ENCODE measurements at places on chromosomes 2 and 18.

- DNase-seq: no peak
Observed at GRCh38 chr18:69022426-69022825, 224.5 kb downstream of the CCDC102B start.

DNA sequence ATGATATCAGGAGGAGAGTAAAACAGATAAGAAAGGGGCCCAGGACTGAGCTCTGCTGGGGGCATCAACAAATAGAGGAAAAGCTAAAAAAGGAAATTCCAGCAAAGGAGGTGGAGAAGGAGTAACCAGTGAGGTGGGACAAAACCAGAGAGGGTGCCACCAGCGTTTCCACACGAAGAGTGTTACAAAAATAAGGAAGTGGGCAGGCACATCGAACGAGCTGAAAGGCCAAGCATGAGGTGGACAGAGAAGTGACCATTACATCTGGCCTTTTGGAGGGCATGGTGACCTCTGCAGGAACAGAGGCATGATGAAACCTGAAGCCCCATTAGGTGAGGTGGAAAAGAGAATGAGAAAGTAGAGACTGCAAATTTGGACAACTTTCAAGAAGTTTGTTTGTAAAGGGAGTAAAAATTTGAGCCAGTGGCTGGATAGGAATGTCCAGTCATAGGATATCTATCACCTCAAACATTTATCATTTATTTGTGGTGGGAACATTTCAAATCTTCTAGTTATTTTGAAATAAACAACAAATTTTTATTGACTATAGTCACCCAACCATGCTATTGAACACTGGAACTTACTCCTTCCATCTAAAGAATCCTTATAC is 18.4 kb upstream of the VIT start:
- no peak for DNase-seq

GRCh38 chr2:165573534-165574461 is 104.3 kb downstream of the CSRNP3 start:
- no peak for DNase-seq

DNA sequence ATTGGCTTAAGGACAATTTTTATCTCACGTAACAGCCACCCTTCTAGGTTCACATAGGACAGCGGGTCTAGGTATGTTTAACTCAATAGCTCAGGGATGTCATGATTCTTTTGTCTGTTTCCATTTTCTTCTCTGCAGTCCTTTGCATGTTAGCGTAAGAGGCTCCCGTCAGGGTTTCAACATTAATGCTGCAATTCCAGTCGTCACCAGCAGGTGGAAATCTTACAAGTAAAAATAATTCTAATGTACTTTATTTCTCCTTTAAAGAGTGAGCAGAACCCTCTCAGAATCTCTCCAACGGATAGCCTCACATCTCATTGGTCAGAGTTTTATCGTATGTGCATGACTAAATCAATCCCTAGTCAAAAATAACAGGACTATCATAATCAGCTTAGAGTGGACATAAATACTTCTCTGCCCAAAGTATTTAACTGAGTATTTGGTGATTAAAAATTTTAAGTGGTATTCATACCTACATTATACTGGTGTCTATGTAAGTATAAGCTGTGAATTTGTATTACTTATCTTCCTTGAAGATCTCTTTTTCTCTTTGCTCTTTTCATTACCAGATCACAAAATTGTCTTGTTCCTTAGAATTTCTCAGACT is 487.2 kb upstream of the GCFC2 start:
- peak; percentile 5 for DNase-seq

GRCh38 chr2:171837736-171838135 is 56.3 kb downstream of the SLC25A12 start:
- no peak for DNase-seq

DNA sequence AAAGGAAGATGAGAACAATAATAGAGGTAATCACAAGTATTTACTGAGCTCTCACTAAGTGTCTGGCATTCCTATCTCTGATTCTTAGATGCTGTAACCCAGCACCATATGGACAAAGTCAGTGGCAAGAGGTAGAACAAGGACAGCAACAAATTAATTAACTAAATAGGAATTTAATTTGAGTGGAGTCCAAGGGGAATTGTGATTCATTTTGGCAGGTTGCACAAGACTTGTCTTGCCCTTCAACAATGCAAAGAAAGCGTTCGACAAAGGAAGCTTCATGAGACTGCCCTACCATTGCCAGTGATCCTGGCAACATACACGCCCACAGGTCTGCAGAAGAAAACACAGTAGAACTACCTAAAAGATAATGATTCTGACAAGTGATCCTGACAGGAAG is 221.6 kb downstream of the RBM43 start:
- no peak for DNase-seq

DNA sequence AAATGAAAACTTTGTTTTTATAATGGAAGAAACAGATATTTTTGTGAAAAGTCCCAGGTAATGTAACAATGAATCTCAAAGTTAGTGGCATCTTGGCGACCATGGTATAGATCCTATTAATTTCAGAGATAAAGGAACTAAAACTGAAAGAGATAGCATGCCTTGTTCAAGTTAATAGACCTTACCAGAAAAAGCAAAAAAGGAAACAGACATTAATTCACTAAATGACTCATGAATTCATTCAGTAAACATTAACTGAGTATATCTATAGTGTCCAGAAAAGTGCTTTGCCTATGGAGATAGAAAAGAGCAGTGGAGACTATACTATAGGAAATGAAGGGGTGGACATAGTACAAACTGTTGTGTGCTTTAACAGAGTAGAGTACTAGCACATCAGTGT is 763.3 kb downstream of the TRIB2 start:
- DNase-seq: no peak

- DNase-seq: no peak
Observed at GRCh38 chr18:10965119-10965518, 184.2 kb downstream of the PIEZO2 start.

DNA sequence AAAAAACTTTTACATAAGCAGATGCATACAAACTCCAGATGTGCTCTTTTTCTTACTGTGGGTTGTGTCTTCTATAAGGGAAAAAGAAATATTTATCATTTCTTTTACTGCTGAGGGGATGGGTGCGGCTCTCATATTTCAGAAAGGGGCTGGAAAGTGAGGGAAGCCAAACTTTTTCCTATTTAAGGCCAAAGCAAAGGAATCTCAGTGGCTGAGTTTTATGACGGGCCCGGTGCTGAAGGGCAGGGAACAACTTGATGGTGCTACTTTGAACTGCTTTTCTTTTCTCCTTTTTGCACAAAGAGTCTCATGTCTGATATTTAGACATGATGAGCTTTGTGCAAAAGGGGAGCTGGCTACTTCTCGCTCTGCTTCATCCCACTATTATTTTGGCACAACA is at the start of gene COL3A1:
Gene COL3A1 (plus strand): TSS at position 210 of the 400 bp plus-strand sequence. CDS start 117 bp downstream, at position 327.
- DNase-seq: no peak

DNA sequence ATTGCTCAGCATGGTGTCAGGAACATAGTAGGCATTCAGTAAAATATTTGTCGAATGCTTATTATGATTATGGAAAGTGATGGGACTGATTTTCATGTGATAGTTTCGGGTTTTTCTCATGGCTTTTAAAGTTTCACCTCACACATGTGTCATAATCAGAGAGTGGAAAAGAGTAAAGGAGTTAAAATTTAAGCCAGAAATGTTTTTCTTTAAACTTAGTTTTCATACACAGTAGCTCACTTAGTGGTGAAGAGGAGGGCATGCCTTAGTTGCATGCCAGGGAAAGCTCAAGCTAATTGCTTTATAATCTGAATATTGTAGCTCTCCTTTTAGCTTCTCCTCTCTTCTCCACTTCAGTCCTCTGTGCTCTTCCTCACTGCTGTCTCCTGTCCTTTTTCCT is 38.0 kb downstream of the EHBP1 start:
- DNase-seq: no peak

GRCh38 chr2:12300019-12300602 is 416.6 kb upstream of the TRIB2 start:
- DNase-seq: no peak

- no peak for DNase-seq
Observed at GRCh38 chr2:8938384-8938783, 65.1 kb downstream of the MBOAT2 start.

DNA sequence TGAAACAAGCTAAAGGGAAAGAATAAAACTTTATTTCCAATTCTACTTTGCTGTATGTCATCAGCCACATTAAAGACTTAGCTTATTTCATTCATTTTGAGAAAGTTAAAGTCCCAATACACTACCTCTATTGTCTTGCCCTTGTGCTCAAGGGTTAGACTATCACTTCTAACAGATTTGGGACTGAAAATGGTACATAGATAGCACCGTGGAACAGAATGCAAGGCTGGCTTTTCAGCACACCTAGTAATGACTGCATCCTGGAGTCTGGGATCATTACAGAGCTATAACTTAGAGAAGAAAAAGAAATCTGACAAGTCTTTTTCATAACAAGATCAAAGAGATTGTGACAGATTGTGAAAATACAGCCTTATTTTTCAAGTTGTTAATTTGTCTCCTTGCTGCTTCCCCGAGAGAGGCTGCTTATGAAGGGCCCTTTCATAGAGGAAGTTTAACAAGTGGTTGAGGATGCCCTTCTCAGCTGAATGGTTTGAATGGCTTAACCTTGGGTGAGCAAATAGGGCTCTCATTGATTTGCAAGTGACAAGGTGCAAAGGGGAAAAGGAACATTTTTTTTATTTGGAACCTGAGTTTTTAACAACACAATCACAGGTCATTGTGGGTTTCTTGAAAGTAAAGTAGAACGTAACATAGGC is 371.8 kb downstream of the EPHA4 start:
- DNase-seq: no peak

GRCh38 chr2:241445426-241445825 is 63.0 kb downstream of the STK25 start:
- no peak for DNase-seq

GRCh38 chr2:224958462-224958857 is 83.8 kb downstream of the DOCK10 start:
- no peak for DNase-seq

- no peak for DNase-seq
Observed at GRCh38 chr2:85537600-85538506, 1.1 kb upstream of the MAT2A start.

- no peak for DNase-seq
Observed at GRCh38 chr2:209864716-209865295, 93.2 kb downstream of the UNC80 start.

- DNase-seq: no peak
Observed at GRCh38 chr2:8132879-8133278, 549.0 kb upstream of the ID2 start.

- DNase-seq: no peak
Observed at GRCh38 chr2:52454962-52455361, 1312.6 kb upstream of the CHAC2 start.

DNA sequence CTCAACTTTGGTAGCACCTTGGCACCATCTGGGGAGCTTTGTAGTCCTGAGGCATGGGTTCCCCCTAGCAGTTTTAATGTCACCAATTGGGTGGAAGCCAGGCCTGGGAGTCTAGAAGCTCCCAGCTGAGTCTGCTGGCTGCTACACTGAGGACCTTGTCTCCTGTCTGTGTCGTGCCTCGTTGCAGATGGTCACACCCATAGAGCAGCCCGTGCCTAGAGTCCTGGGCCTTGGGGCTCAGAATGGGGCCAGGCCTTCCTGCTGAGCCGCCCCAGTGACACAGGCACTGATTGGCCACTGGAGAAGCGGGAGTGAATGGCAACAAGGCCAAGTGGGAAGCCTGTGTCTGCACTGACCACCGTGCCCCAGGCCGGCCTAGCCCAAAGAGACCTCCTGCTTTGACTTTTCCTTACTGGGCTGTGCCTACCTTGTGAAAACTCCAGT is 113.2 kb downstream of the SH3RF3 start:
- no peak for DNase-seq

- DNase-seq: no peak
Observed at GRCh38 chr2:239978411-239978810, 46.7 kb downstream of the NDUFA10 start.

GRCh38 chr2:34604164-34604563 is 1005.1 kb upstream of the FAM98A start:
- no peak for DNase-seq

DNA sequence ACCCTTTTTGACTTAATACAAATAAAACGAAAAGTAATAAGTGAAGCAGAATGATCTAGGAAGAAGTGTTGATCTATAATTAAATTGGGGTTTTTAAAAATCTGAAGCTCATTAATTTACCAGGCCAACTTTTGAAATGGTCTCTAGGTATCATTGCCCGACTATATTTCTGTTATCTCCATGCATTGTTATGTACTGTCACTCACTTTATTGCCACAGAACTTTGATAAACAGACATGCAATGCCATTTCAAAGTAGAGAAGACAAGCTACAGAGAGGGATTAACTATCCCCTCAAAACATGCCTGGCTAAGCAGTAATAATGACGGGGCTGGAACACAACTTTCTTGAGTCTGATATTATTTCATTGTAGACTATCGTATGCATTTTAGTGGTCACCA is 147.6 kb upstream of the ITGA4 start:
- DNase-seq: no peak

- DNase-seq: no peak
Observed at GRCh38 chr18:12929477-12930083, 18.2 kb upstream of the SEH1L start.

GRCh38 chr2:235514627-235515363 is 21.0 kb downstream of the AGAP1 start:
- no peak for DNase-seq

GRCh38 chr18:74380916-74381315 is 65.3 kb downstream of the C18orf63 start:
- DNase-seq: no peak

- DNase-seq: no peak
Observed at GRCh38 chr2:71743995-71744675, 290.8 kb downstream of the DYSF start.

DNA sequence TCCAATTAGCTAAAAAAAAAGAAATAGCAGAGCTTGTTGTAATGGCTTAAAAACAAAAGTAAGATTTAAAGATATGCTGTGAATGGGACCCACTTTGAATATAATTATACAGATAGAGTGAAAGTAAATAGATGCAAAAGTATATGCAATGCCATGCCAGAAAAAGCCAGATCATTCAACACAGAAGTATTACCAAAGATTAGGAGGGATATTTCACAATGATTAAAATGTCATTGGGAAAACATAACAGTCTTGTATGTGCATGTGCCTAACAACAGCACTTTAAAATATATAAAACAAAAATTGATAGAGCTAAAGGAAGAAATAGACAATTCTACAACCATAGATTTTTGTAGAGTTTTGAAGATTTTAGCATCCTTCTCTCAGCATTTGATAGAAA is 19.9 kb upstream of the SIGLEC15 start:
- DNase-seq: no peak

GRCh38 chr18:79829136-79829854 is 31.6 kb downstream of the KCNG2 start:
- DNase-seq: no peak

- DNase-seq: no peak
Observed at GRCh38 chr2:24702800-24703199, 90.4 kb downstream of the PTRHD1 start.

- peak; percentile 4 for DNase-seq
Observed at GRCh38 chr18:36942264-36942663, 113.3 kb downstream of the KIAA1328 start.

- DNase-seq: no peak
Observed at GRCh38 chr2:67446491-67446911, 49.4 kb downstream of the ETAA1 start.

GRCh38 chr18:75211953-75212750 is 1.6 kb downstream of the TSHZ1 start:
- no peak for DNase-seq

GRCh38 chr2:27889774-27890145 is 427 bp downstream of the RBKS start:
- DNase-seq: no peak

Data from CMK (cell line).